ENCODE measurements at places on chromosomes 7 and 10.

- DNase-seq = no peak
These were observed 12.3 kb upstream of the SLC26A3 start for GRCh38 chr7:107815254-107815882.

DNA sequence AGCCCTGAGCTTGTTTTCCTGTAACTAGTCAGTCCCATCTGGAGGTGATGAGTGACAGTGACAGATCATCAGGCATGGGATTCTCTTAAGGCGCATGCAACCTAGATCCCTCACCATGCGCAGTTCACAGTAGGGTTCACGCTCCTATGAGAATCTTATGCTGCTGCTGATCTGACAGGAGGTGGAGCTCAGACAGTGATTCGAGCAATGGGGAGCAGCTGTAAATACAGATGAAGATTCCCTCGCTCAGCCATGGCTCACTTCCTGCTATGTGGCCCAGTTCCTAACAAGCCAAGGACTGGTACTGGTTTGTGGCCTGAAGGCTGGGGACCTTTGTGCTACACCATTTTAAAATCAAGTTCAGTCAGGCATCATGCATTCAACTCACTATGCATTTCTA lies 221.7 kb downstream of the KIAA1217 start:
- DNase-seq = no peak

DNA sequence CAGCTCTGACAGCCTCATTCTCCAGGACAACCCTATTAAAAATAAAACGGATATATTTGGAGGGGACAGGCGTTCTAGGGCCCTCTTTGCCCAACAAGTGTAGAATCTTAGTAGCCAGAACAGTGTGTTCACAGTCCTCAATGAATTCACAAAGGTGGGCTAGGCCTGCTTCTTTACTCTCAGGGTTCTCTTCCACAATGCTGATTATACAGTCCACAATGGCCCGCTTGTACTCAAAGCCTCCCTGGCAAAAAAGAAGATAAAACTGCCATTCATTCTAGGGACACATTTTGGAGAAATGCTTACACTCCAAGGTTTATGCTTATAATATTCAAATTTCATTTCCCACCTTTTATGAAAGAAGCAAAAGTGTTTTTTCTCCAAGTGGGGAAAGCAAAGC lies 62.6 kb downstream of the MEST start:
- no peak for DNase-seq

DNA sequence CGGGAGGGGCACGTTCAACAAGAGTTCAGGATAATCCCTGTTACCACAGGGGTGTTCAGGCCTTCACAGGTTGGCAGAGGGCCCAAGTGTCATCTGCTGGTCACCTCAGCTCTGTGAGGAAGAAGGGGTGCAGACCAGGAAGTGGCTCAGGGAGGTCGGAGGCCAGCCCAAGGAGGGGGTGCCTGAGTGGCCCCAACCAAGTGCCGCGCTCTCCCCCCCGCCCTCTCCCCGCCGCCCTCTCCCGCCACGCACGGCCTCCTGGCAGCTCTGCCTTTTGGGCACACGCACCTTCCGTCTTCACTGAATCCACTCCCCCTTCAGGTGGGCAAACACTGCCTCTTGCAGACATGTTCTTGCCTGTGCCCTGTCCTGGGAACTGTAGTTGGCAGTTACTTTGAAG lies 245.2 kb downstream of the PAXIP1 start:
- DNase-seq = no peak

DNA sequence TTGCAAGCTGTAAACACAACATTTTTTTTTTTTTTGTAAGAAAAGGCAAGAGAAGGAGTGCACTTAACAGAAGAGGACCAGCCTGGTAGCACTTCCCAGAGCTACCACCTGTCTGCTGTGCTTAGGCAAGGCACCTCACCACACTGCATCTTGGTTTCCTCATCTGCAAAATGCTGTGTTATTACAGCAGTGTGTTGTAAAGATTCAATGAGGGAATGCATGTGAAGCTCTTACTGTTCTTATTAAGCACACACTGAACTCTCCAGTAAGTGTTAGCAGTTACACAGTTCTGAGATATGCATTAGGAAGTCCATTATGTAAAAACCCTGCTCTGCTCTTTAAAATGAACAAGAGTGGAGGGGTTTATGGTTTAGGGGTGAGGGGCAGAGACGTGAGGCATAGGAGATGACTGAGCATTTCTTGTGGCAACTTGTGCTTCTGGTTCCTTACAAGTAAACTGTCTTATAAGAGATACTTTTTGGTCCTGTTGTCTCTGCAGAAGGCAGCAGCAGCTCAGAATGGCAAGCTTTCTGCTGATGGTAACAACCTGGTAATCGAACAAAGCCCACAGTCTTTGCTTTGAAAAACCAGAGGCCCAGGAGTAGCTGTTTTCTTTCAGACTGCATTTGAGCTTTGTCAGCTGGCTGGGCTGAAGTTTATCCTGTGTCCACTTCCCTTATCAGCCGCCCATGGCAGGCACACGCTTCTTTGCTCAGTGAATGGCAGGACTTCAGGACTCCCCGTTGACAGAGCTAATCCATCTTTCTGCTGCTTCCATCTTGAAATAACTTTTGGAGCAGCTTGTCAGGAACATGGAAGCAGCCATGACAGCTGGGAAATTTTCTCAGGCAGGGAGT lies 98.8 kb upstream of the BMPER start:
- no peak for DNase-seq

DNA sequence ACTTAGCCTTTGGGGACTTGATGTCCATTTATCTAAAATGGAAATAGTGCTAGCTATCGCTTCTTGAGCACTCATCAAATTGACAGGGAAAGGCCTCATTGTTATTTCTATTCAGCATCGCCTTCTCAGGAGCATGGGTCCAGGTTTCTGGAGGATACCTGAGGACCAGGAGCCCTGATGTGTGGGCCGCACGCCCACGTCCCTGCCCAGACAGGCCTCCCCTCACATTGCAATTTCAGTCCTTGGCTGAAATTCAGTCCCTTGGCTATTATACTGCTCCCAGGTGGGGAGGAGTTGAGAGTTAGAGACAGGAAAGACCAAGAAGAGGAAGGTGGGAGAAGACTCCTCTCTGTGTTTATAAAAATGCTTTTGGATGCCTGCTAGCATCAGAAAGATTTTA lies 38.9 kb downstream of the GPRIN2 start:
- no peak for DNase-seq

DNA sequence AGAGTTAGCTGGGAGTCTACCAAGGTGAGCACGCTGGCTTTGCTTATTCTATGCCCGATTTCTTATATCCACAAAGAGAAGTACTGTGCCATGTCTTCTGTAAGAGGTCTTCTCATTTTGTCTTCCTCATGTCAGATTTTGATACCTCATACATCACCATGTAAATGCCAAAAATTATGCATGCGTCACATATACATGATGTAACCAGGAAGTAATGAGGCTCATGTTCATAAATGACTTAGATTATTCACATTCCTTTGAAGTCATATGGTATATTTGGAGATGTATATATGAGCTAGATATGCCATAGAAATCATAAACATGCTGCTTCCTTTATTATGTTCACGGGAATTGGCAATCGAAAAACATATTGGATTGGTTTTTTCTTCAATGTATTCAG lies 97.7 kb upstream of the CELF2 start:
- no peak for DNase-seq

- DNase-seq = no peak
These were observed at the start of gene AKR1B15 for GRCh38 chr7:134548877-134549276. Gene AKR1B15 (plus strand): TSS chr7:134549110. CDS start chr7:134564620, 15,510 bp downstream.

DNA sequence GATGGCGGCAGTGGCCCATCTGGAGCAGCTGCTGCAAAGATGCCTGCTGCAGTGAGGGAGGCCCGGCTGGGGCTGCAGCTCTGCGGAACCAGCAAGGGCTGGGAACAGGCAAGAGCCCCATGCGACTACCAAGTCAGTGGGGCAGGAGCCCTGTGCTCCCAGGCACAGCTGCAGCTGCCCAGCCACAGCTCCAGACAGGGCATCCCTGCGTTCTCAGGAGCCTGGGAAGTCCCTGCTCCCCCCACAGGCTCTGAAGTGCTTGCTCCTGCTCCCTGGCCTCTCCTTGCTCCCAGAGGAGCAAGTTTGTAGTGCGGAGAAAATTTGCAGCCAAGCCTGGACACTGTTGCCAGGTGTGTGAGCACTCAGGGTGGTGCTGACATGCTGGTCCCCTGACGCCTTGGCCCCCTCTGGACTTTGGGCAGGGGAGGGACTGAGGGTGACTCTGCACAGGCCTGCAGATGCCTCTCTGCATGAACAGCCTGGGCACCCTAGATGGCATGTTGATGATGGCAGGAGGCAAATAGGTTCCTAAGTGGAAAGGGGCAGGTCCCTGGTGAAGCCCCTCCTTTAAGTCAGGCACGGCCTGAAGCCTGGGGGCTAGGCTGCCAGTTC lies 105.6 kb downstream of the LYZL1 start:
- no peak for DNase-seq

DNA sequence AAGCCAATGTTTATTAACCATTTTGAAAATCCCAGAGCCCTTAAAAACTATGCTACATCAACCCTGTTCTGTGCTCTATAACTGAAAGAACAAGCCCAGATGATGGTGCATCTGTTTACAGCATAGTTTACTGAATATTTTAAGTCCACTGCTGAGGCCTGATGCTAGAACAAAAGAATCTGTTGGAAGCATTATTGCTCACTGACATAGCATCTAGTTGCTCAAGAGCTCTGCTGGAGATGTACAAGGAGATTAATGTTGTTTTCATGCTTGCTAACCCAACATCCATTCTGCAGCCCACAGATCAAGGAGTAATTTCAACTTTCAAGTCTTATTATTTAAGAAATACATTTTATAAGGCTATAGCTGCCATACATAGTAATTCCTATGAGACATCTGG lies 181.3 kb upstream of the FEZF1 start:
- no peak for DNase-seq

- DNase-seq = no peak
These were observed 31.7 kb downstream of the SYPL1 start for GRCh38 chr7:106080300-106080987.

DNA sequence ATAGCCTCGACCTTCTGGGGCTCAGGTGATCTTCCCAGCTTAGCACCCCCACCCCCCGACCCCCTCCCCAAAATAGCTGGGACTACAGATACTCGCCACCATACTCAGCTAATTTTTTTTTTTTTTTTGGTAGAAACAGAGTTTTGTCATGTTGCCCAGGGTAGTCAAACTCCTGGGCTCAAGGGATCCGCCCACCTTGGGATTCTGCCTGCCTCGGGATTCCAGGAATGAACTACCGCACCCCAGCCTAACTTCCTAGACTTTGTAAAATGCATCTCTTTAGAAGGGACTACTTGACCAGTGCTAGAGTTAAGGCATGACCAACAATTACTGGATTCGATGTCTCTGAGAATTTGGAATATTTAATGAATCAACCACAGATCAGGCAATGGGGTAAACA lies 85.9 kb downstream of the MDFIC start:
- no peak for DNase-seq

- no peak for DNase-seq
These were observed 408.0 kb downstream of the RPS24 start for GRCh38 chr10:78441694-78442093.

DNA sequence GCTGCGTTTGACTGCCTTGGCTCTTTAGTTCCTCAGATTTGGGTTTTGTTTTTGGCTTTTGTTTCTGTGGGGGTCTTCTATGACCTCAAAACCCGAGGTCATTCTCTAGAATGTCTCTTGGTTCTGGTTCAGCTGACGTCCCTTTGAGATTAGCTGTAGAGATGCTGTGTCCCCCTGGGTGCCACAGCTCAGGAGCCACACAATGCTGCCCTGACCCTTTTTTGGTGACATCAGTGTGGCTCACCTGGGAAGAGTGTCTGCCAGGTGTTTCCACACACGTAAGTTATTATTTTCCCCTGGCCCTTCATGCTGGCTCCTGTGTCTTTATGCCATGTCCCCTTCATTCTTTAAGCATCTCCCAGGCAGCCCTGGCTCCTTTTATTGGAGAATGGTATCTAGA lies 89.8 kb upstream of the DDC start:
- no peak for DNase-seq

- DNase-seq = no peak
These were observed 24.4 kb upstream of the JAKMIP3 start for GRCh38 chr10:132041340-132041739.

DNA sequence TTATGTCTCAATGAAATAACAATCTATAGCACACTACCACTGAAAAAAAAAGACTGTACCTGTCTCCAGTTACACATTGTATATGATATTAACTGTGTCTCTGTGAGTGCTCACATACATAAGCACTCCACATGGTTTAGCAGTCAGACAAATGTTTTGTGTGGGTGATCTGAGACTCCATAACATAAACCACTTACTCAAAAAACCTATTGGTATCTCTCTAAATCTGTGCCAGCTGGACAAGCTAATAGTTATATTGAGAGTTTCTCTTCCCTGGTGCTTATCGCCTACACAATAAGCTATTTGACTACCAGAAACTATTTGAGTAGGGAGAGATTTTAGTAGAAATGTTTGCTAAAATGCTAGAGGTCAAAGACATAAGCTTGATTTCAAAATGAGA lies 190.1 kb upstream of the AGR3 start:
- DNase-seq = no peak

- no peak for DNase-seq
These were observed 4.6 kb downstream of the NET1 start for GRCh38 chr10:5416981-5417380.

DNA sequence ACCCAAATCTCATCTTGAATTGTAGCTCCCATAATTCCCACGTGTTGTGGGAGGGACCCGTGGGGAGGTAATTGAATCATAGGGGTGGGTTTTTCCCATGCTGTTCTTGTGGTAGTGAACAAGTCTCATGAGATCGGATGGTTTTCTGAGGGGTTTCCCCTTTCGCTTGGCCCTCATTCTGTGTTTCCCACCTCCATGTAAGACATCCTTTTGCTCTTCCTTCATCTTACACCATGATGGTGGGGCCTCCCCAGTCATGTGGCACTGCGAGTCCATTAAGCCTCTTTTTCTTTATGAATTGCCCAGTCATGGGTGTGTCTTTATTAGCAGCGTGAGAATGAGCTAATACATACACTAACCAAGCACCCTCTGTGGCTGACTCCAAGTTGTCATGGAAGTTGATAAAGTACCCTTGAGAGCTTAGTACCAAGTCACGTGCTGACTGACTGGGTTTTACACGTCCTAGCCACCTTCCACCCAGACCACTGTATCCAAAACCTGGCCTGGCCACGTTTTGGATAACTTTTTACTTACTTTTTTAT lies 614.4 kb downstream of the SDK1 start:
- DNase-seq = no peak

DNA sequence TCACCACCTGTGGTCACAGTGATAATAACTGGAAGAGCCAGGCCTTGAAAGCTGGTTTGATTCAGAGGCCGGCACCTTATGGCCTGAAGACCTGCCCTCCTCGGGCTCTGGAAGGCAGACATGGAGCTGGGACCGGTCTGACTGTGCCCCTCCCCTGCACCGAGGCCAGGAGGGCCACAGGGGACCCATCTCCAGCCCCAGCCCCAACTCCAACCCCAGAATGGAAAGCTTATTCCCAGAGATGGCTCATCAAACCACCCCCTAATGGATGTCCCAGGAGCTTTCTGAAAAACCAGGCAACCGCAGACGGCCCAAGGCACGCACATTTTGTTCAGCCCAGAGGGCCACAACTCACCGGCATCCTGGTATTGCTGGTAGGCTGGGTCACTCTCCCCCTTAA lies 16.8 kb downstream of the PDIA4 start:
- DNase-seq = no peak
